ENCODE measurements at places on chromosomes 1 and 21. TPM values are rescaled to one million over a fixed set of nuclear protein-coding genes. Genes with fewer than 3 reads are reported as not detected.

OVAAL gene
- total RNA-seq = not detected

DNA sequence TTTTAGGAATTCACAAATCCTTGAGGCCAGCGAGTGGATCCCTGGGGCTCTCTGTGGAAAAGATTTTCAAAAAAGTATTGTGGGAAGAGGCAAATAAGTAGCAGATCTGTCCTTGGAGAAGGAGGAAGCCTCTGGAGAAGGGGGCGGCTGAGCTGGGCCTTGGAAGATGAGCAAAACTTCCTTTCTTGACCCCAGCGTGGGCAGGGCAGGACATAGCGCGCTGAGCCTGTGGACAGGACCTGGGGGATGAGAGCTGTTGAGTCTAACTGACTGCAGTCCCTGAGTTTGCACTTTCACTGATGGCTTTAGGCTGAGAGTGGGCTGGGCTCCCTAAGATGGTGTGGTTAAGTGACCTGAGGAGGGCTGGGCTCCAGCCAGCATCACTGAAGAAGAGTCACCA, 170.2 kb upstream of the GALNT2 start:
- no peaks in the 10 kb centered on the region for H3K4me1 ChIP-seq
- H3K4me3 ChIP-seq = no peak overlapping the region
- no peak for DNase-seq
- H3K27me3 ChIP-seq = peaks cover 49% of the 10 kb centered on the region
- no peak overlapping the region for H3K27ac ChIP-seq
- H3K36me3 ChIP-seq = peaks cover 2% of the 10 kb centered on the region

- no peaks in the 10 kb centered on the region for H3K36me3 ChIP-seq
- H3K27ac ChIP-seq = no peak overlapping the region
- H3K27me3 ChIP-seq = peaks cover 22% of the 10 kb centered on the region
- no peak for DNase-seq
Measured at GRCh38 chr1:94298861-94299260, 61.5 kb upstream of the ARHGAP29 start.

- peaks cover 45% of the 10 kb centered on the region for H3K36me3 ChIP-seq
- peak overlapping the region; percentile 89 for H3K4me3 ChIP-seq
- peak; percentile 85 for DNase-seq
- no peaks in the 10 kb centered on the region for H3K27me3 ChIP-seq
Measured at GRCh38 chr1:202159534-202160371, 649 bp downstream of the PTPN7 start.

EDARADD gene
- 4.8 TPM for total RNA-seq

CDCA8 gene
- 55.0 TPM for total RNA-seq

DNA sequence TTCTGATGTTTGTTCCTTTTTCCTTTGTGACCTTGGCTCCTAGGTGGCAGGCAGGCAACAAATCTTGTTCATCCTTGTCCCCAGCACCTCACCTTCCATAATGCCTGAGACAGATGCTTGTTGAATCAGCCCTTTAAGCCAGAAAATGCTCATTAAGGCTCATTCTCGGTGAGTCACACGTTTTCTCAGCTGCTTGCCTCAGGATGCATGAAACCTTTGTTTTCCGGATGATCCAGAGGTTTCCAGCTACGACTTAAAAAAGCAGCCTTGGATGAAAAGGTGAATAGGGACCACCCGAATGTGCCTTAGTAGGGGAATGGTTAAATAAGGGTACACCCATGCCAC, 4.6 kb upstream of the ATP13A2 start:
- H3K4me3 ChIP-seq = no peak overlapping the region
- peaks cover 12% of the 10 kb centered on the region for H3K4me1 ChIP-seq
- no peak for DNase-seq
- no peaks in the 10 kb centered on the region for H3K27me3 ChIP-seq
